ENCODE measurements at places on chromosomes 3 and 15. TPM values are rescaled to one million over a fixed set of nuclear protein-coding genes. Genes with fewer than 3 reads are reported as not detected.
A peak's percentile ranks its signal among the peaks of the same experiment; 100 is the strongest.

CAMK1 gene
- 24.7 TPM for polyA plus RNA-seq

FBXO40 gene
- polyA plus RNA-seq = not detected

AP4E1 gene
- 2.3 TPM for polyA plus RNA-seq

GPR149 gene
- polyA plus RNA-seq = not detected

CHMP2B gene
- polyA plus RNA-seq = 29.7 TPM

PPM1L gene
- polyA plus RNA-seq = 1.5 TPM

GOLGA6L4 gene
- 10.7 TPM for polyA plus RNA-seq

ROBO1 gene
- 5.0 TPM for polyA plus RNA-seq

TGM5 gene
- not detected for polyA plus RNA-seq

C3orf49 gene
- not detected for polyA plus RNA-seq

RAB43 gene
- polyA plus RNA-seq = 10.3 TPM

SLC28A2 gene
- 2.0 TPM for polyA plus RNA-seq

GABRR3 gene
- polyA plus RNA-seq = not detected

ROBO2 gene
- polyA plus RNA-seq = 0.13 TPM

MOBP gene
- 0.03 TPM for polyA plus RNA-seq

DNA sequence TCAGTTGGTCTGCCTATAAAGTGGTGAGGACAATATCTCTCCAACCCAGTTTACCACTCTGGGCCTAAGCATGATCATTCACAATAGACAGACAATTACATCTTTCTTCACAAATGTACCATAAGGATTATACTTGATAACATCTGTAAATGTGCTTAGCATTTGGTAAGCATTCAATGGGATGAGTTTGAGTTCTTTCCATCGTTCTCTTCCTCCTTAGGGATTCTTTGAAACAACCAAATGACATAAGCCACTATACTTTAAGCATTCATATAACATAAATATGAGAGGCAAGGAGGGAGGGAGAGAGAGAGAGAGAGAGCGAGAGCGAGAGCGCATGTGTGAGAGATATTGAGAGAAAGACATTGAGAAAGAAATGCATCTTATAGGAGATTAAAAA is 303.3 kb upstream of the CBLB start:
- DNase-seq = no peak

GRCh38 chr15:66404122-66404521 is 17.4 kb downstream of the MAP2K1 start:
- no peak for DNase-seq

- no peak for DNase-seq
Measured at GRCh38 chr3:194957743-194958240, 272.1 kb downstream of the FAM43A start.

DNA sequence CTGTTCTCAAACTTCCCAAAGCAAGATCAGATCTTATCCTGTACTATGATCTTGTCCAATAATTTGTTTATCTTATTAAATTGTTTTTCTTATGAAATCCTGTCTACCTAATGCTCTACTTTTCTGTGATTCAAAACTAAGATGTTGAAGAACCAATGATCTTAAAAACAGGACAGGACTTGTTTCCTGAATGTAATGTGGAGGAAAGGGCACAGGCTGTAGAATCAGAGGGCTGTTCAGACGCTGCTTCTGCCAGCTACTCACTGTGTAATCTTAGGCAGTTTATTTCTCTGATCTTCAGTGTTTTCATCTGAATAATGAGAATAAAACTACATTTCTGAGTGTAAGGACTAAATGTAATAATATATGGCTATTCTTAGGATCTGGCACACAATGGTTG is 20.1 kb upstream of the DMXL2 start:
- DNase-seq = no peak

- no peak for DNase-seq
Measured at GRCh38 chr3:174162550-174162949, 696.6 kb upstream of the NAALADL2 start.

- peak; percentile 92 for DNase-seq
Measured at GRCh38 chr3:64209866-64210621, 15.2 kb downstream of the PRICKLE2 start.

DNA sequence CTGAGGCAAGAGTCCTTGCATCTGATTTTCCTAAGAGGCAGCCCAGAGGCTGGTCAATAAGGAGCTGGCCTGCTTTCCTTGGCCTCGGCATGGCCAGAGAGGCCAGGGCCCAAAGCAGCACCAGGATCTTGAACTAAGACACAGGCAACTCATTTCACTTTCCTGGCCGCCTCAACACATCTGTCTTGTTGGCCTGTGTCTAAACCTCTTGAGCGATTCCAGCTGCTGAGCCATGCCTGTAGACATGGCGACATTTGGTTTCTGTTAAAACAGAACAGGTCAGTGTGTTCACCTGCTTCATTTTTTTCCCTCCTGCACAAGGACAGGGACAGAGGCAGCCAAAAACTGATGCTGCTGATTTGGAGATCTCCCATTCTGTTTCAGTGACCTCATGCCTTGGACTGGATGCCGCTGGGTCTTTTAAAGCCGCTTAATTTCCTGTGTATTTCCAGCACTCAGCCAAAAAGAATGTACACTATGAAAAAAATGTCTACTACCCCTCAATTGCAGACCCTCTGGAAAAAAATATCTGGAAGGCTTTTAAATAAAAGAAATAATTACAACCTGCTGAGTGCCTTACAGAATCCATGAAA is 266.6 kb upstream of the ICE2 start:
- no peak for DNase-seq

DNA sequence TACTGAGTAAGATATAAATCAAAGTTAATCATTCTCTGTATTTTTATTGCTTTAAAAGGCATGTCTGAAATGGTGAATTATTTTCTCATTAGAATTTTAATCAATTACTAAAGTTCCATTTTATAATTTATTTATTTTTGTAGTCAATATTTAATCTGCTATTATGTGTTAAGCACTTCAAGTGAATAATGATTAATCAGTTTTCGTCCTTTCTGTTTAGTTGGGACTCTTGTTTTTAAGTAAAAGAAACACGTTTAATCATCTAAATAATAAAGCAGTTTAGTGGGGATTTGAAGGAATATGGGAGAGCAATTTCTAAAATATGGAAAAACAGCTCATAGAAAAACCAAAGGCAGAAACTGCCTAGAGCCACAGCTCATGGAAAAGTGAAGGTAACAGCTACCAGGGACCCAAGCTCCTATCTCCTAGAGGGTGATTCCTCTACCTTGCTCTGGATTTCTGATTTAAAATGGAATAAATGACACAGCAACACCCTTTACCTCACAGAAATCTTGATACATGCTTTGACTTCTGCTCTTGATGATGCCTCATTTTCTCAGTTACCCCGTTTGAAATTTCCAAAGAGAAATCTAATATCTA is 28.0 kb upstream of the SUCNR1 start:
- no peak for DNase-seq

DNA sequence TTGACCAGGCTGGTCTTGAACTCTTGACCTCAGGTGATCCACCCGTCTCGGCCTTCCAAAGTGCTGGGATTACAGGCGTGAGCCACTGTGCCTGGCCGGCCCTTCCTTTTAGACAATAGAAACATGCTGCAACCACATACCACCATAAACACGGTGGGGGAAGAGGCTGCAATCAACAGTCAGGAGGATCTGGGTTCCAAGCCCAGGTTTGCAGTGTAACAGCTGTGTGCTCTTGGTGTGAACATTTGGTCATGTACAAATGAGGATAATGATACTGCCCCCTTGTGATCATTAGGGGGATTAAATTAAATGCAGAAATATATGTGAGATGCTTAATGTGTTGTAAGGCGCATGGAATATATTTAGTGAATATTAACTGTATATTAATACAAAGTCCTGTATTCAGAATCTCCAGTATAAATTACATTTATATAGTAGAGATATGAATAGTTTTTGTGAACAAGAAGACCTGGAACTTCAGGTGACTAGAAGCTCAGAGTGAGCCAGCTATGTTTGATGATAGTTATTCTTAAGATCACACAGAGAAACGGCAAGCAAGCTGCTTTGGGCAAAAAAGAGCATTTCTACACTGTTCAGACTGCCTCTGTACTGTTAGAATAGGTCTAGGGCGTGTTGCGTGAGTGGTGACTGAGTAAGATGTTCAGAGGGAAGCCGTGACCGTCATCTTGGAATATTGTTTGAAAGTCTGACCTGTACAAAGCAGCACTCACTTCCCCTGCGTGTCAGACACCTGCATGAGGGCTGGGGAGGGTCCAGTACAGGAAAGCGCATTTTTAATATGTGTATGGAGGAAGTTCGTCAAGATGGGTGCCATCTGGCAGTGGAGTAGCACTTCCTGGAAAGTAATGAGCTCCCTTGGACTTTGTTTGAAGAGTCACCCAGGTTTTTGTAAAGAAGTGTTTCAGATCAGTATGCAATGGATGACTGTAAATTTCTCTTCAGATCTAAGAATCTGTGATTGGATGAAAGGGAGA is 125.8 kb downstream of the PGPEP1L start:
- no peak for DNase-seq

GRCh38 chr3:88707837-88708236 is 399.6 kb upstream of the EPHA3 start:
- DNase-seq = no peak

- DNase-seq = no peak
Measured at GRCh38 chr15:45179221-45179985, 8.4 kb downstream of the SHF start.

GRCh38 chr3:99114565-99115291 is 213.2 kb upstream of the DCBLD2 start:
- no peak for DNase-seq

DNA sequence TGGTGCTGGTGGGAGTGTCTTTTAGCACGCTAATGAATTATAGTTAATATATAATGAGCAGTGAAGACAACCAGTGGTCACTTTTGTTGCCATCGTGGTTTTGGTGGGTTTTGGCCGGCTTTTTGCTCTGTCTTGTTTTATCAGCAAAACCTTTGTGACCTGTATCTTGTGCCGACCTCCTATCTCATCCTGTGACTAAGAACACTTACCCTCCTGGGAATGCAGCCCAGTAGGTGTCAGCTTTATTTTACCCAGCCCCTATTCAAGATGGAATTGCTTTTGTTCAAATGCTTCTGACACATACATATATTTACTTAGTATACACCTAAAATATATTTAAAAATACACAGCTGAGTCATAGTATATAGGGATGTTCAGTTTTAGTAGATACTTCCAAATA is 770.3 kb downstream of the PDCD6IP start:
- DNase-seq = no peak

DNA sequence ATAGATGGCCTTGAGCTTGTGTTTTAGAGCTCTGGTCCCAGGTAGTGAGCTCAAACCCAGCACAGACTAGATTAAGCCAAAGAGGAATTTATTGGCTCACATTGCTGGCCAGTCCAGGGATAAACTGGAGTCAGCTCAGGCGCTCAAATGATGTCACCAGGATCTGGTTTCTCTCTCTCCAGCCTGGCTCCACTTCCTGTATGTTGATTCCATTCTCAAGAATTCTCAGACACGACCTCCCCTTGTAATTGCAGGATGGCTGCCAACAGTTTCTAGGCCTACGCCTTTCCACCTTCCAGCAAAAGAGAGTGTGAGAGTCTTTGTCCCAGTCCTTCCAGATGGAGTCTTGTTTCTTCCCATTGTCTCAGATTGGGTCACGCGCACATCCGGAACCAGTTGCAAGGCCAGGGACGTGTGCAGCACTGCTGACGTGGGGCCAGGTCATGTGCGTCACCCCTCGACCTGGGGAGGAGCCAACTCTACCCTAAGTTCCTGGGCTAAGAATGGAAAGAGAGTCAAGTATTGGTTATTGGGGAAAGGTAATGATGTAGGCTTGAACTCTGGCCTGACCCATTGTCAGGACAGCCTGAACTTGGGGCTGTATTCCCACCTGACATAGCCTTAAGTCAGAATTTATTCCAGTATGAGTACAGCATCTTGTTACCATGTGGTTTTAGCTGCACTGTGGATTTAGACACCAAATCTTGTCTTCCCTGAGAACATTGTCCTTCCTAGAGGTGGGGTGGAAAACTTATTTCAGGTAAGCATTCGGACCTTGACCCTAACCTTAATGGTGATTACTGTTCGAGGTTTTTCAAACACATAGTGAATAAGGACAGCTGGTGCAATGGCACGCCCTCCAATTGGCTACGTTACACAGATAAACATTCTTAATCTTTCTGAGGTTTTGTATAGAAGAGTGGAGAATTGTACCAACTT is 31.6 kb downstream of the CACNA1D start:
- DNase-seq = peak; percentile 54

GRCh38 chr3:145578471-145578870 is 582.5 kb downstream of the PLOD2 start:
- DNase-seq = no peak

DNA sequence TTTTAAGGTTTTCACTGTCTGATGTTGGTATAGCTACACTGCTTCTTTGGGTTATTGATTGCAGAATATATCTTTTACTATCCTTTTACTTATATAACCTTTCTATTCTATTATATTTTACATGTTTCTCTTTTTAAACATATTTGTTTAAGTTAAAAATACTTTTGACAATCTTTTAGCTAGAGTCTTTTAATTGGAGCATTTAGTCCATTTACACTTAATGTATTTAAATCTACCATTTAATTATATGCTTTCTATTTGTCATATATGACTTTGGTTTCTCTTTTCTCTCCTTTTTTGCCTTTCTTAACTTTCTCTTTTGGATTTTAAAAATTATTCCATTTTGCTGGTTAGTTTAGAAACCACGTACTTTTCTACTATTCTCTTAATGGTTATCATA is 53.7 kb upstream of the PRR23C start:
- no peak for DNase-seq

- DNase-seq = no peak
Measured at GRCh38 chr3:45507820-45508317, 86.7 kb upstream of the LIMD1 start.

- DNase-seq = no peak
Measured at GRCh38 chr15:80473286-80474223, 69.4 kb downstream of the ARNT2 start.

GRCh38 chr3:23601091-23601822 is 204.5 kb upstream of the UBE2E1 start:
- DNase-seq = no peak

DNA sequence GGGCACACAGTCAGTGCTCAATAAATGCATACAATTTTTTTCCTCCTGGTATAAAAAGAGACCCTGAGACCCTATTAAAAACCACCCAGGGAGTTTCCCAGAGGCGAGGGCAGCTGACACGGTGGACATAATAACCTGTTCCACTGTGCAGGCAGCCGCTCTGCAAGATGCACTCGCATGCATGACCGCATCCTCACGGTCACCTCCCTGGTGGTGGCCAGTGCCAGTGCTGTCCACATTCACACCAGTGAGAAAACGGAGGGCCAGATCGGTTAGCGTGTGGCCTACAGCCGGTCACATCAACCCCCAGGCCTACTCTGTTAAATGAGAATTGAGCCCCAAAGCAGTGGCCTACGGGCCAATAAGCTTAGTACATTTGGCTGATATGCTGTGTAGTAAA is 24.8 kb downstream of the SH3BP5 start:
- no peak for DNase-seq

GRCh38 chr3:86985181-86985826 is 5.6 kb downstream of the VGLL3 start:
- no peak for DNase-seq
